ENCODE measurements at places on chromosomes 16 and 17.

GRCh38 chr17:604115-604450, 110.6 kb downstream of the VPS53 start:
- DNase-seq, result no peak

DNA sequence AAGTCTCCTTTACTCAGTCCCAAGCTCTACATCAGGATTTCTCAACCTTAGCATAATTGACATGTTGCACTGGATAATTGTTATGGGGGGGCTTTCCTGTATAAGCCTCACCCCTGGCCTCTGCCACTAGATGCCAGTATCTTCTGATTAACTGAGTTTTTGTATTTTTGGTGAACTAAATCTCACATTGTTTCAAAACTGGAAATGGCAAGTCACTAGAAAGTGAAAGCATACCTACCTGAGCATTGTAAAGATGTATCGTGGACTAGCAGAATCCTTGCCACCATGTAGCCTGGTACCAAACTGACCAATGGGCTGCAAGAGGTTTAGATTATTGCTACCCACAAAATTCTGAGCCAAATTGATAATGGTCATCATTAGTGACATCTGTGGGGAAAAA, 15.0 kb downstream of the TOP2A start:
- DNase-seq, result no peak

GRCh38 chr17:7351665-7352502, at the start of gene KCTD11:
TSS of gene KCTD11 (plus strand) at chr17:7352162.
- DNase-seq, result peak; percentile 89

DNA sequence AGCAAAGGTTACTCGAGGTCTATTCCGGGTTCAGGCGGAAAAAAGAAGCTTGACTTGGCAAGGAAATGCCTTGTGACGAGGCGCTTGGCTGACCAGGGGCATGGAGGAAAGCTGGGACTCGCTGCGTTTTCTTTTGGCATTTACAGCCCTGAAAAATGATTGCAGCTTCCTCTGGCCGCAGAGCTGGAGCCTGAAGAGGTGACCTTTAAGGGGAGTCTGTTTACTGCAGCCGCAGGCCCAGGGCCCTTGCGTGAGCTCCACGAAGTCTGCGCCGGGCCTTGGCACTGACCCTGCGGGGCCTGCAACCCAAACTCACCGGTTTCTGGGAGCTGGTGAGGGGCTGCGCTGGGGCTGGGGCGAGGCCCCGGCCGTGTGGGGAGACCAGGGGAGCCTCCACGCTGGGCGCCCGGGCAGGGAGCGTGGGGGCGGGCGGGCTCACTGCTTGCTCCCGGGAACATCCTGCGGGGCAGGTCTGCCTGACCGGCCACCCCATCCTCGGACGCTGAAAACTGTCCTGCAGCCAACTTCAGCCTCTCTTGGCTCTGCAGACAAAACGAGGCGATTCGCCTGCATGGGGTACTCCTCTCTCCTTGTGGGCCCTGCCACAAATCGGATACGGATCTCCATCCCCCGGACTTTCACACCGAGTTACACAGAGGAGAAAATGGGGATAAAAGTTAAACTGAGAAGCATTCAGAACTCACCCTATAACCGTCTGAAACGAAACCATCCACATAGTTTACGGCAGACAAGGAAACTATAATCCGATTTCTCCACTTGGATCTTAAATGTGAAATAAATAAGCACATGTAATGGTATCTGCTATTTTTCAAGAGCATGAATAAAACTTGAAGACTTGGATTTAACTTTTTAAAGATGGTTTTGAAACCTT, 206.3 kb upstream of the FOXF1 start:
- no peak for DNase-seq

GRCh38 chr16:89473136-89473712, 17.1 kb downstream of the ANKRD11 start:
- DNase-seq, result no peak

DNA sequence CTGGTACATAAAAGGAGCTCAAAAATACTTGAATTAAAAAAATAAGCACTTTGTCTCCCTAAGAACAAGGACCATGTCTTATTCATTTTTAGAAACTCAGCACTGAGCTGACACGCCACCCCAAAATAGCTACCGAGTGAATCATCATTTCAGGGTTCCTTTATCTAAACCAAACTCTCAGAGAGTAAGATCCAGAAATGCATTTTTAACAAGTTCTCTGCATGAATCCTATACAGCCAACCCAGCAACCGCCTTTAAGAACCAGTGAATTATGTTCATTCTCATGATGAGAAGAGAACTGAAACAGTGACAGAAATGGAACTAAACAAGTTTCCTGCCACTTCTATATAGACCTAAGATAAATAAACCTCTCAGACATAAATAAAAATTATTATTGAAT, 8.7 kb downstream of the C16orf87 start:
- no peak for DNase-seq

- no peak for DNase-seq
Observed at GRCh38 chr17:42669705-42669976, 7.2 kb downstream of the PLEKHH3 start.

GRCh38 chr17:36117505-36118382, 14.1 kb downstream of the CCL4 start:
- no peak for DNase-seq

GRCh38 chr16:84103678-84104077, 13.1 kb downstream of the MBTPS1 start:
- DNase-seq, result no peak

DNA sequence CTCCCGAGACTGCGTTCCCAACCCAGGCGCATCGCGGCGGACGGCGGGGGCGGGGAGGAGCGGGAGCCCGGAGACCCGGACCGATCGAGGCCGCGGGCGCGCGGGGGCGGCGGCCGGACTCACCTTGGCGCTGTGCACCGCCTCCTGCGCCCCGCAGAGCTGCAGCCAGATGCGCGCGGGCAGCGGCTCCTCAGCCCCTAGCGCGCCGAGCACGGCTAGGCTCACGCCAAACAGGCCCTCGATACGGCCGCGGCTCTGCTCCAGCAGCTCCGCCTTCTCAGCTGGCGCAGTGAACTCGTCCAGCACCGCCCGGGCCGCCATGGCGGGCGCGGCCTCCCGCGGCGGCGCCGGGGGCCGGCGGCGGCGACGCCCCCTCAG, 339 bp downstream of the N4BP1 start:
- no peak for DNase-seq

GRCh38 chr16:80171746-80172145, 369.0 kb upstream of the DYNLRB2 start:
- DNase-seq, result no peak

- DNase-seq, result no peak
Observed at GRCh38 chr17:39147221-39148185, 3.9 kb downstream of the PLXDC1 start.

- peak; percentile 69 for DNase-seq
Observed at GRCh38 chr16:58501242-58502131, 1.5 kb downstream of the NDRG4 start.

GRCh38 chr16:57374067-57374534, 1.8 kb downstream of the CX3CL1 start:
- DNase-seq, result no peak

DNA sequence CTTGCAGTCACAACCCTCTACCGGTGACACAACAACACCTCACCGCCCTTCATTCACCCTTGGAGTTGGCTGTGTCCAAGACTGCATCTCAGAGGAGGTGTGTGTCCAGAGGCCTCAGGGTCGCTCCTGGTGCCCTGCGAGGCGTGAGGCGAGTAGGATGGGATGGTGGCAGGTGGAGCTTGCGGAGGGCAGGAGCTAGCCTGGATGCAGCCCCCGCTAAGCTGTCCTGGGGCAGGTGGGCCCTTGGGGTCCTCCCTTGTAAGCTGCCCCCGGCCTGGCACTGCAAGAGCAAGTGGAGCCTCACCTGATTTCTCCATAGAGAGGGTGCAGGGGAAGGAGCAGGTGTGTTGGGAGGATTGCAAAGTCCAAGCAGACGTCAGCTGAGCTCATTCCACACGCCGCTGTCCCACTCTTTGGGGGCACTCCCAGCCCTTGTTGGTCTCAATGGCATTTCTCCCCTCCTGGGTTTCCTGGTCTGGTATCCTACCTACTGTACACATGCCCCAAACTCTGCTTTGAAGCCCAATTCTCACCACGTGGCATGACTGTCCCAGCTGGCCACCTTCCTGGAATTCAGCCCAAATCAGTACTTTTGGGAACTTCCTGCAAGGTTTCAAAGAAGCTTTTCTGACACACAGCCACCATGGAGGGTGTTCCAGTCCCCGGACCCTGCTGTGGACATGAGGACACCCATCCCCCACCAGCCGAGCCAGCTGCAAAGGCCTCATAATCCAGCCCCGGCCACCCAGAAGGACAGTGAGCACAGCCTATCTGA, 18.1 kb upstream of the ICAM2 start:
- DNase-seq, result no peak

GRCh38 chr17:57925361-57925990, 29.7 kb downstream of the CUEDC1 start:
- no peak for DNase-seq

- peak; percentile 68 for DNase-seq
Observed at GRCh38 chr16:23060458-23061320, 88.6 kb downstream of the USP31 start.

- no peak for DNase-seq
Observed at GRCh38 chr16:26505496-26505895, 561.2 kb upstream of the C16orf82 start.

GRCh38 chr17:57672971-57673370, 72.1 kb downstream of the CCDC182 start:
- DNase-seq, result peak; percentile 40

- no peak for DNase-seq
Observed at GRCh38 chr16:81516478-81517149, 72.0 kb downstream of the CMIP start.

- peak; percentile 89 for DNase-seq
Observed at GRCh38 chr16:88737298-88738150, 31.2 kb downstream of the CTU2 start.

GRCh38 chr16:81758376-81758775, 20.7 kb upstream of the PLCG2 start:
- no peak for DNase-seq

- DNase-seq, result no peak
Observed at GRCh38 chr17:78409191-78409928, 30.9 kb downstream of the PGS1 start.

GRCh38 chr17:3544365-3544764, 13.2 kb downstream of the TRPV3 start:
- DNase-seq, result no peak

GRCh38 chr17:61986898-61987297, 59.1 kb upstream of the INTS2 start:
- DNase-seq, result no peak

DNA sequence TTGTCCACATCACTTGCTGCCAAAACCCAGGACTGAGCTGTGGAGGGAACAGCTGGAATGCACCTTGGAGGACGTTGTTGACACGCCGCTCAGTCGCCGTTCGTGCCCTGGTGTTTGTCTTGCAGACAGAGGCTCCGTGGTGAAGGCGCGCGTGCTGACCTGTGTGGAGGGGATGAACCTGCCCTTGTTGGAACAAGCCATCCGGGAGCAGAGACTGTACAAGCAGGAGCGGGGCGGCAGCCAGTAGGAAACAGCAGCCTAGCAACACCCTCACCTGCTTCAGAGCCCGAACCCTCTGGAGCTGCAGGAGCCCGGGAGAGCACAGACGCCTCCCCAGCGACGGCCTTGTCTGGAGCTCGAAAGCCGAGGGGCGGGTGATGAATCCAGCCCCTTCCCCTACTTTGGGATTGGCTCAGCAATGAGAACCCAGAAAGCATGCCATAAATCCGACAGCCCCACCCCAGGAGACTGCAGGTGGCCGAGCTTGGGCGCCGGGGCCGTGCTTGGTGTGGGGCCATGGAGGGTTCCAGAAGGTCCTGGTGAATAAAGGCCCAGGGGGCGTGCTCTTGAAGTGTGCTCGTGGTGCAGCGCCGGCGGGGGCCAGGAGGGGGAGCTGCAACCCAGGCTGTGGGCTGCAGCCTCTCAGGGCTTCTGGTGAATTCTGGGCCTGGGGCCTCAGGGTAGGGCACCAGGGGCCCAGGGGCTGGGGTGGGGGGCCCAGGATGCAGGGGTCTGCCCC, 470 bp upstream of the CDK3 start:
- DNase-seq, result peak; percentile 91

DNA sequence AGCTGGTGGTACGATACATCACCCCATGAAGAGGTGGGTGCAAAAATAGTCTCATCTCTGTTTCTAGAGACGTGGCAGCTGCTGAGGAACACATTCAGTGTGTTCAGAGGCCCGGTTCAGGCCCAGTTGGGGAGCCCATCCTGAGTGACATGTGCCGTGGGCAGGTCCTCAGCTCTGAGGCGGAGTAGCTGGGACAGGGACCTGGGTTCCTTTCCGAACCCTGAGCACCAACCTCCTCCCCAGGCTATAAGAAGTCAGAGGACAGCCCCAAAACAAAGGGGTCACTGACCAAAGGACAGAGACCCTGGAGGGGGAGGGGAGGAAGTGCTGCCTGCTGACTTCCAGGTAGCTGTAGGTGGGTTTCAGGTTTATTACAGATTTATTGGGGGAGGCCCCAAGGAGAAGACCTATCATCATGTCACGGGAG, 5.1 kb downstream of the LDHD start:
- no peak for DNase-seq

DNA sequence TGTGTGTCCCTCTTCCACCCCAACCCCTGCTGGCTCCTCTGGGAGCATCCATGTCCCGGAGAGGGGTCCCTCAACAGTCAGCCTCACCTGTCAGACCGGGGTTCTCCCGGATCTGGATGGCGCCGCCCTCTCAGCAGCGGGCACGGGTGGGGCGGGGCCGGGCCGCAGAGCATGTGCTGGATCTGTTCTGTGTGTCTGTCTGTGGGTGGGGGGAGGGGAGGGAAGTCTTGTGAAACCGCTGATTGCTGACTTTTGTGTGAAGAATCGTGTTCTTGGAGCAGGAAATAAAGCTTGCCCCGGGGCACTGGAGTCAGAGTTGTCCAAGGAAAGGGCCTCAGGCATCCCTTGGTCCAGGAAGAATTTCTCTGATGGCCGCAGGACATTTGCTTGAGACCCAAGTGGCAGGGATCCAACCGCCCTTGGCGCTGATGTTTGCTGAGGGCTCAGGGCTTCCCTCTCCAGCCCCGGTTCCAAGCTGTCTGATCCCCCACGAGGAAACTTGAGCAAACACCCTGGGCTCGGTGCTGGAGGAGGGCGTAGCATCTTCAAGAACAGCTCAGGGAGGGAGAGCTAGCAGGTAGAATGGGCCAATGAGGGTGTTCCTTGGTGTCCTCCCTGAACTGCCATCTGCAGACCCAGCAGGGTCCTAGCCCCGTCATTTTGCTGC, 4.5 kb downstream of the NXPH3 start:
- no peak for DNase-seq

DNA sequence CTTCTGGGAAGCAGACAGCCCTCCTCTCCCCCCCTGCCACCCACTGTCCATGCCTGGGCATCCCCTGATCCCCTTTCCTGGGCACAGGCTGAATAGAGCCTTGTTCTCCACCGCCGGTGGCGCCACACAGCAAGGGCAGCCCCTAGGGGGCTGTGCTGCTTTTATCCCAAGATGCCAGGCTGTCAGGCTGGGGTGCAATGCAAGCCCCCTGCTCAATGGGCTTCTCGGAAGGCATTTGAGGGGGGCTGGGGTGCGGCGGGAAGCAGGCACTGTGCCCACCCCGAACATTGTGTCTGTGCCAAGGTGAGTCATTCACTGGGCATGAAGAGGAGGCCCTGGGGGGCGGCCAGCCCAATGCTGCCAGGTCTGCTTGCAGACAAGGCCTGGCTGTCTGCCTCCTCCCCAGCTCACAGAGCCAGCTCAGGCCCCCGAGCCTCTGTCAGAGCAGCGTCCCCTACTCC, 1.5 kb upstream of the GFAP start:
- DNase-seq, result no peak

All from activated CD8-positive, alpha-beta memory T cell treated with anti-CD3 and anti-CD28 coated beads, Interleukin-2, amount 50 U/mL, for 48 hours (primary cell).